ENCODE measurements at places on chromosomes 16 and 17.
A peak's percentile ranks its signal among the peaks of the same experiment; 100 is the strongest.

GRCh38 chr17:8357910-8358309 lies 18.3 kb downstream of the ODF4 start:
- DNase-seq, result no peak

DNA sequence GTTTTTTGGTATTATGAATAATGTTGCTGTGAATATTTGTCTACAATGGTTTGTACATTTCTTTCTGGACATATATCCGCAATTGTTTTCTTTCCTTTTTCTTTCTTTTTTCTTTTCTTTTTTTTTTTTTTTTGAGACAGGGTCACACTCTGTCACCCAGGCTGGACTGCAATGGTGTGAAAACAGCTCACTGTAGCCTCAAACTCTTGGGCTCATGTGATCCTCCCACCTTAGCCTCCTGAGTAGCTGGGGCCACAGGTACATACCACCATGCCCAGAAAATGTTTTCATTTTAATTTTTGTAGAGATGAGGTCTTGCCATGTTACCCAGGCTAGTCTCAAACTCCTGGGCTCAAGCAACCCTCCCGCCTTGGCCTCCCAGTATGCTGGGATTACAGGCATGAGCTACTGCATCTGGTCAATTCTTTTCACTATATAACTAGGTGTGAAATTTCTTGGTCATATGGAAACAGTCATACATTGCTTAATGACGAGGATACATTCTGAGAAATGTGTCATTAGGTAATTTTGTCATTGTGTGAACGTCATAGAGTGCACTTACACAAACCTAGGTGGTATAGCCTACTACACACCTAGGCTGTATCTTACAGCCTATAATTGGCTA lies 15.2 kb downstream of the IL21R start:
- no peak for DNase-seq

- DNase-seq, result no peak
Measured at GRCh38 chr17:40554646-40555295, 10.5 kb downstream of the CCR7 start.

DNA sequence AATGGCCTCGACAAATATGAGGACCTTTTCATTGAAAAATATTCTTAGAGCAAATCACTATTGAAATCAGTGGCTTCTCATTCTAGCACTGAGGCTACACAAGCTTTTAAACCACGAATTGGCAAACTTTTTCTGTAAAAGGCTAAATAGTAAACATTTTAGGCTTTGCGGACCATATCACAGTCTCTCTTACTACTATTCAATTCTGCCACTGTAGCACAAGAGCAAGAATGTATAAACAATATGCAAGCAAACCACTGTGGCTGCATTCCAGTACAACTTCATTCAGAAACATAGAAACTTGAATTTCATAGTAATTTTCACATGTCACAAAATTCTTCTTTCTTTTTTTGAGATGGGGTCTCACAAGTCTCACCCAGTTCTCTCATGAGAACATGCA lies 49.1 kb downstream of the PHLPP2 start:
- DNase-seq, result no peak

DNA sequence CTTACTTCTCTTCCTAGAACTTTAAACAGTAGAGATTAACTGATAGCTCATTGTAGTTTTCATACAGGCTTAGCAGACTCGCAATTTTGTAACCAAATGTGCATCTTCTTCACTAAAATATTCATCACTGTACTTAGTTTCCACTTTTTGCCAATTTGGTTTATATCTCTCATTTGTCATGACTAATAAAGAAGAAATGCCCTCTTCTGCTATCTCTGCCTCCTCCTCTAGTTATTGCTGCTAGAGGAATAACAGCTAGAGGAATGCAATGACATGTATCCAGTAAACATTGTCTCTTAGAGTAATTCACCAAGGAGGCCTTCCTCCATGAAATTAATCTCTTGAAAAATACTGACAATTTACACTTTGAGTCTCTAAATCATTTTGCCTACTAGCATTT lies 115.5 kb upstream of the COX10 start:
- peak; percentile 70 for DNase-seq

- no peak for DNase-seq
Measured at GRCh38 chr17:19407601-19408345, 3.3 kb upstream of the RNF112 start.

GRCh38 chr16:20660325-20660724 lies 37.2 kb downstream of the ACSM1 start:
- no peak for DNase-seq

GRCh38 chr17:76405967-76406647 lies 21.7 kb downstream of the SPHK1 start:
- no peak for DNase-seq

- no peak for DNase-seq
Measured at GRCh38 chr16:88957887-88958577, 19.0 kb downstream of the CBFA2T3 start.

DNA sequence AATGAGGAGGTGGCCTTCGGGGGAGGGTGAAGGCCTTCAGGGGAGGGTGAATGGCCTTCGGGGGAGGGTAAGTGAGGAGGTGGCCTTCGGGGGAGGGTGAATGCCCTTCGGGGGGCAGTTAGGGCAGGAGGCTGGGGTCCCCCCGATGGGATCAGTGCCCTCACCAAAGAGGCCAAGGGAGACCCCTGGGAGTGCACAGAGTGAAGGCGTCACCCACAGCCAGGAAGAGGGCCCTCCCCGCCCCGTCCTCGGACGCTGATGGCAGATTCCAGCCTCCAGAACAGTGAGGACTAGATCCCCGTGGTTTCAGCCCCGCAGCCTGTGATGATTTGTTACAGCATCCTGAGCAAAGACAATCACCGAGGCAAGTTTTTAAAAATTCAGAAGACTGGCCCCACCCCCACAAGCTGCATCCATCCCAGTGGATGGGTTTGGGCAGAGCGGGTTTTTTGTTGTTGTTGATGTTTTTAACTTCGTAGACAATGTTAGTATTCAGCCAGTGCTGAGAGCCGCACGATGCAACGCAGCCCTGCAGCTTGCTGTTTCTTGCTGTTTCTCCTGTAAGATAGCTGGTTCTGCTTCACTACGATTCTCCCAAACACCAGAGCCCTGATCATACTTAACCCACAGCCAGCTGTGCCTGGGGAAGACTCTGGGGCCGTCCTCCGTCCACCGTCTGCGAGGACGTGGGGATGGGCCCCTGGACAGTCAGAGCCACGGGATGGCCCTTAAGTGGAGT lies 40.7 kb upstream of the CBFA2T3 start:
- no peak for DNase-seq

GRCh38 chr16:10037751-10038150 lies 144.5 kb downstream of the GRIN2A start:
- DNase-seq, result peak; percentile 12

- DNase-seq, result peak; percentile 24
Measured at GRCh38 chr17:75240394-75241142, 20.8 kb downstream of the GGA3 start.

- DNase-seq, result no peak
Measured at GRCh38 chr17:41868568-41868967, 3.3 kb upstream of the KLHL11 start.

DNA sequence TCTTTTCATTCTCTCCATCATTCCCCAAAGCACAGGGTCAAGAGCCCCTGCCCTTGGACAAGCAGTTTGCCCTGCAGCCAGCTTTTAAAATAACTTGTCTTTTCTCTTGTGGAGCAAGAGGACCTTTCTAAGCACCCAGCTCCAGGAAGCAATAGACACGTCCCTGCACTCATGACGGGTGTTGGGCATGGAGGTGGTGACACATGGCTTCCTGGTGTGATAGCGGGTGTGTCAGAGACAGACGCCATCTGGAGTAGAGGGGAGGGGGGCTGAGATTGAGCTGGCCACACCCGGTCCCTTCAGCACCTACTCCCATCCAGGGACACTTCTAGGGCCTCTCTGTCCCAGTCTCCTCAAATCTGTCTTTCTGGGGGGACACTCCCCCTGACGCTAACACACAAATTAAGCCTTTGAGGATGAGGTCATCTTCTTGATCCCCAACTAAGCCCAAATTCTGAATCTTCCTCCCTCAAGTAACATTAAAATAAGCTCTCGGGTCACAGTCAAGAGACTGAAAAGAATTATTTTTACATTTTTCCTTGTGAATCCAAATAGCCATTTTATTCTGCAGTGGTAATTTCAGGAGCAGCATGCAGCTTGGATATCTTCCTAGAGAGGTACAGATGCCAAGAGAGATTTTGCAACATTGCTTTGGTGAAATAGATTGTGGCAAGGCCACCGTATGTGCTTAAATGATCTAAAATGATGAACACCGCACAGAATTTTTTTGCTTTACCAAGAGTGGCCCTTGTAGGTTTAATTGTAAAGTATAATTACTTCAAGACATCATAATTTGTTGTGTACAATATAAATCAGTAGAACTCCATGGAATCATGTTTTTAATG lies 216.6 kb upstream of the IRX3 start:
- peak; percentile 85 for DNase-seq

DNA sequence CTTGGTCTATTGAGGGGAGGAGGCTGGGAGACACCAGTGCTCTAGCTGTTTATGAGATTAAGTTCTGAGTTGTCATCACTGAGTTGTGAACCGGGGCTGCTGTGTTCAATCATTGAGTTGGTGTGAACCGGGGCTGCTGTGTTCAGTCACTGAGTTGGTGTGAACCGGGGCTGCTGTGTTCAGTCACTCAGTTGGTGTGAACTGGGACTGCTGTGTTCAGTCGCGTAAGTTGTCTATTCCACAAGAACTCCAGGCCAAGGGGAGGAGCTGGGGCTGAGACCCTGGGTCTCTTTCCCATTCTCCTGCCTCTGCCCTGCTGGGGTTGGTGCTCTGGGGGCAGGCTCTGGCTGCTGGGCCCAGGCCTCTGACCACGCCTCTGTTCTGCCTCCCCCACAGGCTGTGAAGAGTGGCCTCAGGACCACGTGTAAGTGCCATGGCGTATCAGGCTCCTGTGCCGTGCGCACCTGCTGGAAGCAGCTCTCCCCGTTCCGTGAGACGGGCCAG lies 24.5 kb downstream of the WNT9B start:
- DNase-seq, result no peak

- no peak for DNase-seq
Measured at GRCh38 chr16:89195521-89196171, 4.7 kb downstream of the SLC22A31 start.

DNA sequence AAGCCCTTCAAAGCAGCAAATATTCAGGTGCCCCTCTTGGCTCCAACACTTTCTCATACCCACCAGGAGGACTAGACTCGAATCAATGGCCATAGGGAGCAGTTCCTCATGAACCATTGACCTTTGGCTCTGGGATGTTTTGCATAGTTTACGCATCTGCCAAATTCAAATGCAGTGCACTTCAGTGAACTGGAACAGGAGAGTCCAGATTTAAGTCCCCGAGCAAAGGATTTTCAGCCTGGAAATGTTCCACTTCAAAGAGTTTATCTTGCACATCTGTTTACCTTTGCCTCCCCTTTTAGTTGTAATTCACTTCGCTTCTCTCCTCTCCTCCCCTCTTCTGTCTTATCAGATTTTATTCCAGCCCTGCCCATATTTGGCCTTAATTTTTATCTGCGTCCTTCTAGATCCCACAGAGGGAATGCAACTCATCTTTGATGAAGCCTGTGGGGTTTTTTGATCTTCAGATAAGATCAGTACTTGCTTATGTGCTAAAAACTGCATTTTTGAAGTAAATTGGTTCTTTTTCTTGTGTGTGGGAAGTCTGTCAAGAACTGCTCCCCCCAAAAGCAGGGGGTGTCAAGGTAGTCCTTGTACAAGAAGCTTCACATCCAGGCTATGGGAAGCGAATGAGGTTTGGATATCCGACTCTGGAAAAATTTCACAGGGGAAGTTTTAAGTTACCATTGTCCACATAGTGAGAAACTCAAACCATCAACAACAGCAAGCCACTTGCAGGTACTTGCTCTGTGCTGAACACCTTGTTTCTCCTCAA lies 281.6 kb downstream of the RBFOX1 start:
- DNase-seq, result no peak

GRCh38 chr16:57470711-57471110 lies 8.2 kb downstream of the POLR2C start:
- DNase-seq, result no peak

DNA sequence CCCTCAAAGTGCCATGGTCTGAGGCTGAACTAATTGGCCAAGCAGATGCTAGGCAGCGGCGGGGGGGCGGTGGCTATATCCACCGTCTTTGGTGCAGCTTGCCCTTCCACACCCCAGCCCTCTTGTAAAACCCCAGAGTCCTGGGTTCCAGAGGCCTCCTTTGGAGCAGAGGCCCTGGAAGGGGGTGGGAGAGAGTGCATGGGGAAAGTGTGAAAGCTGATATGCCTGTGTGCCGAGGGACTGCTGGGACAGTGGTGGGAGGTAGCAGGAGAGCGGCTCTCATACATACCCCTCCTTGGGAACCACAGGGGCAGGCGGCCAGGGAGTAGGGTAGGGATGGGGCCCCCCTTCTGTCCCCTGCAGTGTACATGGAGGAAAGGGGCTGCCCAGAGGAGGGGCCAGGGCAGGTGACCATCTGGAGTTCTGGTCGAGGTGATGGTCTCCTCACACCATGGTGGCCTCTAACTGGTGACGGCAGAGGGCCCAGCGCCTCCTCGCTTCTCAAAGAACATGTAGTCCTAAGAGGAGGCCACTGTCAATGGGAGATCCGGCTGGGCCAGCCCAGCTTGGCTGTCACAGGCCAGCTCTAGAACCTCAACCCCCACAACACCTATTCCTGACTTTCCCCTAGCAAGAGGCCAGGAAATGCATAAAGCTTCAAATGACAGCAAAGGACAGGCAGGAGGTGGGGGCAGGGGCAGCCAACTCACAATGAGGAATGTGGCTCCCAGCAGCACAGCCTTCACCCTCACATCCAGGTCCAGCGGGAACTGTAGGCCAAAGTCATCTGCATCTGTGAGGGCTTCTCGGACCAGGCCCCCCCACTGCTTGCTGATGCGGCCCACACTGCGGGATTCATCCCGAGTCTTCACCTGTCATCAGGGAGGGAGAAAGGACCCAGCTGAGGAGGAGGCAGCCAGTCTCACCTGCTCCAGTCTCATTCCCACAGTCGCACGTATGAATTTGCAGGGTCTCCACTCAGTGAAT lies 4.1 kb downstream of the PLSCR3 start:
- no peak for DNase-seq

GRCh38 chr17:58309918-58310259 lies 18.7 kb downstream of the TSPOAP1 start:
- DNase-seq, result no peak

DNA sequence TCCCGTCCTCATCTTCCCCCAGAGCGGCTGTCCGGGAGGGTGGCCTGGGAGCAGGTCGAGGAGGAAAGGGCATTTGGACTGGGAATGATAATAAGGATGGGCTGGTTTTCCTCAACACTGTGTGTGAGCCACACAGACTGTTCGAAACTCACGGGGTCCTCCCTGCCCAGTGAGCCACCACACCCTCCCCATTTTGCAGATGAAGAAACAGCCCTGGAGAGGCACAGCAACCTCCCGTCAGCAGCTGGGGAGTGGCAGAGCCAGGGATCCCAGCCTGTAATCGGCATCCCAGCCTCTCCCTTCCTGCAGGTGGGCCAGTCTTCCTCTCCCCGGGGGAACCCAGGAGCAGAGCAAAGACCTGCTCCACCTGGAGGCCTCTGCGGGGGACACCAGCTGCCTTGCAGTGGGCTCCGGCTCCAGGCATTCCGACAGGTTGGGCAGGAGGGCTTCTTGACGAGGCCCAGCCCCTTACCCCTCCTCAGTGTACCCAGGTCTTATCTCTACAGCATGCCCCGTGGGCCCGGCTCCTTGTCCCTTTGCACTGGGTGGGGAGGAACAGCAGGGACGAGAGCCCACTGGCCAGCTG lies 23.8 kb downstream of the ENGASE start:
- no peak for DNase-seq

All from AG10803 (cell line).